ENCODE measurements at places on chromosomes 3 and 15.

DNA sequence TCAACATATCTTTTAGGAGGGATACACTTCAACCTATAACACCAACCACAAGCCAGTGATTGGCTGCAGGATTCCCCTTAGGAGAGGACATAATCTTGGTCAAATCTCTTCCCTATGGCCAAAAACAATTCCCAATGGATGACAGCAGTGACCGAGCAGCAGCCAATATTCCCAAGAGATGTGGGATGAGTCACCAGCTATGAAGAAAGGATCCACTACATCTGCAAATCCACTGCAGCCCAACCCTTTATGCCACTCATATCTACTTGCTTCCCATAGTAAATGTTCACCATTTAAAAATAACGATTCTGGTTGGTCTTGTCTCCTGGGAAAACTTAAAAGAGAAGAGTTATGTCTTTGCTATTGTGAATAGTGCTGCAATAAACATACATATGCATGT lies 4.5 kb upstream of the IQCF5 start:
- DNase-seq = no peak

GRCh38 chr3:98764472-98764884 lies 1.3 kb downstream of the ST3GAL6 start:
- DNase-seq = no peak

GRCh38 chr3:111068574-111068973 lies 3.0 kb upstream of the NECTIN3 start:
- no peak for DNase-seq

DNA sequence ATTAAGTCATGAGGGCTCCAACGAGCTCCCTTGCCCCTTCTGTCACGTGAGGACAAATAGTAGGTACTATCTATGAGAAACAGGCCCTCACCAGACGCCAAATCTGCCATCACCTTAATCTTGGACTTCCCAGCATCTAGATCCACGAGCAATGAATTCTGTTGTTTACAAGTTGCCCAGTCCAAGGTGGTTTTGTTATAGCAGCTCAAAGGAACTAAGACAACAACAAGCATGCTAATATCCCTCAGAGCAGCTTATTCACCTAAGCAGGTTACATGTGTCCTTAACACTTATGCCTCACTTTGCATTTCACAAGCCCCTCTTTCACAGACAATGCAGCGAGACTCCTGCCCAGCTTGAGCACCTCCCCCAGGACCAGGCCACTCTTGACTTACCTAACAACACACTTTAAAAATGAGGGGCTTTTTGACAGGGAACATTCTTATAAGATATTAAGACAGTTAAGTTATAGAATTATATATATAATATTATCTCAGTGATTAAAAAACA lies 219.5 kb downstream of the PLCH1 start:
- no peak for DNase-seq

DNA sequence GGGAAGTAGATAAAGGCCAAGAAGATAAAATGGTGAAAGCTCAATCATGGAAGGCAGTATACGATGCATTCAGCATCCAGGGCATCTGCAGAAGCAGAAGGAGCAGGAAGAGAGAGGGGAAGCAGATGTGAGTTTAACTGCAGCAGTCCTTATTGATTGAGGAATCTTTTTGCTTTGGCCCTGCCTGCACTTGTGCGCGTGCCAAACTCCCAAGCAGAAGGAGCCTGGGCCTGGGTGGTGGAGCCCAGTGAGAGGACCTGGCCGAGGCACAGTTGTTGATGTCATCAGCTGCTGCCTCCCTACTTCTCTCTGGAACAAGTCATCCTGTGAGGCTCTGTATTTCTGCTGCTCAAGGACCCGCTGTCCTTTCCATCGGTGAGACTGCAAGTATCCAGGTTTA lies 65.5 kb upstream of the ROPN1 start:
- peak; percentile 48 for DNase-seq

Measured in glutamatergic neuron (in vitro differentiated cells).